ENCODE measurements at places on chromosomes 6 and 20.

DNA sequence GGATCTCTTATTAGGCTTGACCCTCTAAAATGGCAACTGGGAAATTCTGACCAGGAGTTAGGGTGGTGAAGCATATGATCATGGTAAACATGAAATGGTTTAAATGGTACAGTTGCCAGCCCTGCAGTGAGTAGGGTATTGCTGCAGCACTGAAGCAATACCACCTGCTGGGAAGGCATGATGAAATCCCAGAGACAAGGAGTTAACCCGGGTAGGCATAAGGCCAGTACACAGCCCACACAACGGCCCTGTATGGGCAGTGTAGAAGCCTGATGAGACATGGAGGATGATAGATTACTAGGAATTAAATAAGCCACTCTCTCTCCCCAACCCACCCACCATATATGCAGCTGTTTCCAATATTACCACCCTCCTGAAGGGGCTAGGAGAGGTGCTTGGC lies 197.4 kb upstream of the MOCS1 start:
- no peak for DNase-seq

DNA sequence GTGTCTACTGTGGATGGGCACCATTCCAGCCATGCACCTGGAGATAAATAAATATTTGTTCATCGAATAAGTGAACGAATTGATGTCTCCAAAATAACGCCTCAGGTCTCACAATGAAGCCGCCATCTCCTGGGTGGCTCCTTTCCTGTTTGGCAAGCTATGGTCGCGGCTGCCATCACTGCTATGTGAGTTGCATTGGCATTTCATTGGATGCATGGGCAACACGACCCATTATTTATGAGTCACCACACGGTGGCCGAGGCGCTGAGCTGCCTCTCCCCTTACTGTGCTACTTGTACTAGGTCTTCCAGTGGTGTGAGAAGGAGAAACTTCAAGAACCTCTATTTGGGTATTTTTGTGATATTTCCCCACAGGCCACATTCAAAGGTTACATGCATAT lies 21.3 kb upstream of the PDE10A start:
- DNase-seq, result no peak

DNA sequence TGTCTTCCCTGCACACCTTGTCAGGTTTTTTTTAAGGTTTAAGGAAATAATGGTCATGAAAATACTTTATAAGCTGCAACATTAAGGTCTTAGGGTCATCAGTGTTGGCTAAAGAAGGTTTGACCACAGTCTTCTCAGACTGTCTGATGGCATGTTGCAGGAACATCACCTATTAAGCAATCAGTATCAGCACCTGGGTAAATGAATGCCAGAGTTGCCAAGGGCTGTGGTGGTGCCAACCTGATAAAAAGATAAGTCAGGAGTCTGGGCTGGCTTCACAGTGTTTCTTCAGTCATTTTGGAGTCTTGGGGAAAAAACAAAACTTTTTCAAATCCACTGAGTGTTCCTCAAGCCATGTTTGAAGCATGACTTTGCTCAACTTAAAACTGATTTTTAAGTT lies 61.5 kb upstream of the VSTM2L start:
- no peak for DNase-seq

GRCh38 chr20:17795501-17796071 lies 95.8 kb downstream of the BANF2 start:
- DNase-seq, result no peak

DNA sequence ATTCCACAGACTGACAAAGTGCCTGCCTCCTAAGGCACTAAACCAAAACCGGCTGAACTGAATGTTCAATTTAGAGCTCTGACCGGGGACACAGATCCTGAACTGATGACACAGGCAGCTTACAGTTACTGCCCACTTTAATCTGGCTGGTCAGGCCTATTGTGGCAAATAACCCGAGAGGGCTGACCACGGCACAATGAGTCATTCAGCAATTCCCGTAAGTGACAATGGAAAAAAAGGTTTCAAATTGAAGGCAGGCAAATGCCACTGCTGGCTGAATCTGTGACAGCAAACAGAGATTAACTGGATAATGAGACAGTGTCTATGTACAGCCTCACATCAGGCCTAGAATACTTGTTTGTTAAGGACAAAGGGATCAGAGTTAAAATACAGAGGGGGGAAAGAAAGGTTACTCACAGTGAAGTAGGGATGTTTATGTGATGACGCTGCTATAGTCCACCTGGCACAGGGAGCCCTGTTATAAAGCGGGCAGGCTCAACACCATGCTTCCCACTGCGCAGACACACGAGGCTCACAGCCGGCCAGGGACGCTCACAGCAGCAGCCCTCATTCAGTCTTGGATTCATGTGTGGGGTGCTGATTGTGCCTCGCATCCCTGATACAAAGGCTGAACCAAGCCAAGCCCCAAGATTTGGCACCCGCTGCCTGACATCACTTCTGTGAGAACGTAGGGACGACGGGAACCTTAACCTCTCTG lies 54.4 kb downstream of the RTN4IP1 start:
- DNase-seq, result no peak

GRCh38 chr6:104540743-104541142 lies 319.0 kb downstream of the HACE1 start:
- DNase-seq, result no peak

- DNase-seq, result no peak
These were observed 95.9 kb upstream of the IYD start for GRCh38 chr6:150272976-150273315.

DNA sequence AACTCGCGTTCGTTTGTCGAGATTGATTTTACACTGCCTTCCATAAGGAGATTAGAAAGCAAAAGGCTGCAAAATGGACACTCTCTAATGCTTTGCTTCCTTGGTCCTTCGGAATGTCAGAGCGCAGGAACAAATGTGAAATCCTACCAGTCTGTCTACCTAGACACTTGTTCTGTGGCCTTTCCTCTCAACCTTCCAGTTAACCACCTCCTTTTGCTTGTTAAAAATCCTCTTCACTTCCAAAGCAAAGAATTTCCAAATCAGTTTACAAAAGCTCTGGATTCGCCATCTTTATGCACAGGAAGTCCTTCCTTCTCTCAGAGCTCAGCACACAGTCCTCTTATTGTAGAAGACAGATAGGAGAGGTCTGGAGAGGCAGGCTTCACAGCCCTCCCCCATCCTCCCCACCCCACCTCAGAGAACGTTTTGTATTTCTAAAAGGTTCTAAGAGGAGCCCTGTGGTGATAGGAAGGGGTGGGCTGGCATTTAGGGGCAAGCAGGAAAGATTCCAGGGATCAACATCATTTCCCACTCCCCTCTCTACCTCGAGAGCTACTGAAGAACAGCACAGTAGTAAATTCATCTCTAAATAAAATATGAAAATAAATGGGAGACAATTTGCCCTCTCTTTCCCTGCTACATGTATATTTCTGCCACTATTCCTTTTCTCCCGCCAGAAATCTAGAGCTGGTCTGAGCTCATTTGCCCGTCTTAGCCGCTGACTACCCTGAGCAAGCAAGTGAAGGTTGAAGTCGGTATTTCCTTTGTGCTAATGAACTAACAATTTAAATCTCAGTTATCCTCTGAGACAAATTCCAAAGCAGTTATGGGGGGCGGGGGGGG lies 18.9 kb downstream of the TFAP2A start:
- no peak for DNase-seq

DNA sequence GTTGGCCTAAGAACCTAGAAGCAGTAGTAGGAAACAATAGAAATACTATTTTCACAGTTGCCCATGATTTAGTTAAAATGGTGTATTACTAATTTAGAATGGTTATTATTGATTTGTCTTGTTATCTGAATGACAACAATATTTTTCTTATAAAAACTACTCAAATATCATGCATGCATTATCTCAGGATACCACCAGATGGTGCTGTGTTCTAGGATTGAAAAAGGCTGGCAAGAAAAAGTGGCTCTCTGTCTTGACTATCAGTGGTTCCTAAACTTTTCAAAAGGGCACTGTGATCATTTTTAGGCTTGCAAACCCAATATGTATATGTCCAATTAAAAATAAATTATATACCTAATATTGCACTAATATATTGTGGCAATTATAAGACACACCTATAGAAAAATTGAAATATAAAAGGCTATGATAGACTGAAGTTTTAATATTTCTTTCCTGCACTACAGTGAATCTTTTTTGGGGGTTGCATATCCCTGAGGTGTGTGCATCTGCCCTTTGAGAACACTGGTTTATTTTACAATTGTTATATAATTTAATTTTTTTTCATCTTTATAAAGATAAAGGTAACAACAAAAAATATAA lies 131.7 kb upstream of the MLIP start:
- DNase-seq, result peak; percentile 9

GRCh38 chr6:53322188-53323029 lies 26.3 kb downstream of the ELOVL5 start:
- DNase-seq, result no peak

DNA sequence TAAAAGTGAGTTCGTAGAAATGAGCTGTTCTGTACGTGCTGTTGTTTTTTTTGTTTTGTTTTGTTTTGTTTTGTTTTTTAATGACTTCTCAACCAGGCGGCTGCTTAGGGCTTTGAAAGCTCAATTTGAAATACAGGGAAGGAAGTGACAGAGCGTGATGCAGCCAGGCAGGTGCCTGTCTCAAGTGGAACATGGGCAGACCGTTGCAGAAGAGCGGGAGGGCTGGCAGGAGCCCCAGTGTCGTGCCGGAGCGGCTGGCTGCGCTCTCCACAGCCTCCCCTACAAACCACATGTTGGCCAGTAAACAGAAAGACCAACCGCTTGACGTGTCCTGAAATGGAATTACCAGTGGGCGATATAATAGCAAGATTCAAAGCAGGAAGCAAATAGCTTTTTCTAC lies 164.9 kb upstream of the RREB1 start:
- no peak for DNase-seq

DNA sequence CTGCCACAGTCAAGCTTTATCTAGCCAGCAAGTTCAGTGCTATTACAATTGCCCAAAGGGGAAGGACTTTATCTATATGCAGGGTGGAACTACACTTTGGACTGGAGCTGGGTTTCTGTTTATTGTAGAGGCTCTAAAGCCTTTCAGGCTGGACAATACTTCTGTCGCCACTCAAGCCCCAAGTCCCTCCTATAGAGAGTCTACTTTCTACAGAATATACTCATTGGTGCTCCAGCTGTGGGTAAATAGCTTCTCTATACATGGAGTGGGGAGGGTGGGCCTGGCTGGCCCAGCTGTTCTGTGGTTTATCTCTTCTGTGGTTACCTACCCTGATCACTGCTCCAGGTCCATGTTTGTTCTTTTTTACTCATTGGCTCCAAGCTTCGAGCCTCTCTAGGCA lies 151.8 kb upstream of the MYLIP start:
- no peak for DNase-seq

DNA sequence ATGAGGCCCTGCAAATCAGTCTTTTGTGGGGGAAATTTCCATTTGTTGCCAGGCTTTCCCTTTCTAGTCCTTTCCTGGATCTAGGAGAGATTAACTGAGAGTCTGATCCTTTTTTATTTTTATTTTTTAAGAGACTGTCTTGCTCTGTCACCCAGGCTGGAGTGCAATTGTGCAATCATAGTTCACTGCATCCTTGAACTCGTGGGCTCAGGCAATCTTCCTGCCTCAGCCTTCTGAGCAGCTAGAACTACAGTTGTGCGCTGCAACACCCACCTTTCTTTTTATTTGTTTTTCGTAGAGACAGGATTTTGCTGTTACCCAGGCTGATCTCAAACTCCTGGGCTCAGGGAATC lies 22.9 kb downstream of the OR2B2 start:
- no peak for DNase-seq

GRCh38 chr20:4091490-4092479 lies 76.4 kb upstream of the RNF24 start:
- peak; percentile 45 for DNase-seq

DNA sequence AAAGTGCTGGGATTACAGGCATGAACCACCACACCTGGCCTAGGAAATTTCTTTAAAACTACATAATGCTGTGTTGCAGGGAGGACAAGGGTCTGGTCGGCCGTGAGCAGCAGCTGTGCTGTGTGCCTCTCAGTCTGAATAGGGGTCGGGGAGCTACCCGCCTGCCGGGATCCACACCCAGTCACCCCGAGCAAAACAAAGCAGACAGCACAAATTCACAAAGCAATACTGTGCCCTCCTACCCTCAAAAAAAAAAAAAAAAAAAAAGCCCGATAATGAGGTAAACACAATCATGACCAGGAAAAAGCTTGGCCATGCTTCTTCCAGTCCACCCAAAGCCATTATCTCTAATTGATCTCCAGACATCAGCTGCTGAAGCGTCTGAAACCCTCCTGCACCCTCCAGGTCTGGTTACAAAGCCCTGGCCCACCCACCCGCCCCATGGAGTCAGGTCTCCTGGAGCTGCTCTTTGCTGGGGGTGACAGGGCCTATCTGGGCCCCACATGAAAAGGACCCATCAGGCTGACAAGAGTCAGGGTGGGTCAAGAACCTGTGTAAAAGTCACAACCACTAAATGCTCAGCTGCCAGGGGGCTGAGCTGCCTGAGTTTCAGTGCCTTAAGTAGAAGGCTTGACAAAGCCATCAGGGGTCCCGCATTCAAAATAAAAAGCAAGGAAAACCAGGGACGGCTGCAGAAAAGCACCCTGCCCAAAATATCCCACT lies 88.2 kb downstream of the NOL4L start:
- DNase-seq, result no peak

DNA sequence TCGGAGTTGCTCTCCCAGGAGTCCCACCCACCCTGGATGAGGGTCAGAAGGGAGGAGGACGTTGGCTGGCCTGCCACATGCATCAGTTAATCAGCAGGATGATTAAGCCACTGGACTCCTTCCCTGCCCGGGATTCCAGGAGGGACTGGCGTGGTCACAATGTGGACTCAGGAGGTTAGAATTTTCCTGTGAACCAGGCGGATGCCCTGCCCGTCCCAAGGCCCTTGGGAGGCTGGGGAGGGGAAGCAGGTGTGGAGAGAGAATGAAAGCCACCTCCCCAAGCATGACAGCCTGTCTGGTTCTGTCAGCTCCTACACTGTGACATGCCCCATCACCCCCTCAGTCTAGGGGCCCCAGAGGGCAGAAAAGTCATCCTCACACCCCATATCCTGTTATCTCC lies 11.6 kb upstream of the ITPR3 start:
- DNase-seq, result no peak

DNA sequence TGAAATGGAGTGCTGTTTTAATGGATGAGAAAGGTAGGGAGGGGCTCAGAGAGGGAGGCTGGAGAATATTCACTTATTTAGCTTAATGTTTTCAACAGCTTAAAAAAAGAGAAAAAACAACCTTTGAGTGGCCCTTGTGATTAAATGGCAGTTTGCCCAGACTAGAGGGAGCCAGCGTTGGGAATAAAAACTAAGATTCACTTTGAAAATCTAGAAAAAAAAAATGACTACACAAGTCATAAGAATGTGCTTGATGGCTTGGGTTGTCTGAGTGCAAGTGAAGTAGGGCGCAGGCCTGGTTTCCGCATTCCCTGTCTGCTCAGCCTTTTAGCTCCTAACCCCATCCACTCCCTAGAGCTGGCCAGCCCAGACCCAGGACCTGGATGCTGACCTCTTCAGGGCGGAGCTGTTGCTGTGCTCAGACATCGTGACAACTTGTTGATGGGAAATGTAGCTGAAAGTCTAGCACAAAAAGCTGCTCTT lies 28.9 kb downstream of the UTRN start:
- no peak for DNase-seq

GRCh38 chr6:474453-475185 lies 83.1 kb downstream of the IRF4 start:
- DNase-seq, result peak; percentile 84

- no peak for DNase-seq
These were observed 7.5 kb downstream of the SNAI1 start for GRCh38 chr20:49990271-49990720.
